ENCODE measurements at places on chromosomes 5 and 9.
A peak's percentile ranks its signal among the peaks of the same experiment; 100 is the strongest.

DNA sequence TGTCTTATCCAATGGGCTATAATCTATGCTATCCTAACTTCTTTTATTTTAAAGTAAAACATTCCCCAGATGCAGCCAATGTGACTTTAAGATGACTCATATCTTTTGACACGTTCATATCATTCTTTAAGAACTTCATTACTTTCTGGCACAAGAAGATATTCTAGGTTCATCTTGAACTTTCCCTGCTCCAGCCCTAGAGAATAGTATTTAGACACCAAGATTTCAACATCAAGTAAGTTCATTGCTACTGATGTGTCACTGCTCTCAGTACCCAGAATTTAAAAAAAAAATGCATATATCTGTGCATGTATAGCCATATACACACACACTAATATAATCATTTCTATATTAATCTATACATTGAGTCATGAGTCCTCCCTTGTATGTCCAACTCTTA lies 175.2 kb downstream of the SAXO1 start:
- no peaks in the 10 kb centered on the region for H3K27me3 ChIP-seq
- no peaks in the 10 kb centered on the region for H3K36me3 ChIP-seq
- no peaks in the 10 kb centered on the region for H3K4me1 ChIP-seq
- H3K4me3 ChIP-seq: no peak overlapping the region

GRCh38 chr9:4490705-4491625 lies 697 bp downstream of the SLC1A1 start:
- H3K27me3 ChIP-seq: peaks cover 16% of the 10 kb centered on the region
- H3K36me3 ChIP-seq: no peaks in the 10 kb centered on the region
- H3K4me3 ChIP-seq: peak overlapping the region; percentile 77
- DNase-seq: no peak
- H3K27ac ChIP-seq: no peak overlapping the region

- H3K36me3 ChIP-seq: no peaks in the 10 kb centered on the region
- DNase-seq: no peak
- H3K27me3 ChIP-seq: no peaks in the 10 kb centered on the region
Measured at GRCh38 chr9:37105234-37105633, 15.1 kb upstream of the ZCCHC7 start.

- H3K27me3 ChIP-seq: no peaks in the 10 kb centered on the region
- no peak overlapping the region for H3K27ac ChIP-seq
- H3K4me3 ChIP-seq: no peak overlapping the region
- no peak for DNase-seq
Measured at GRCh38 chr9:12935714-12936113, 160.9 kb downstream of the LURAP1L start.

- H3K4me1 ChIP-seq: no peaks in the 10 kb centered on the region
- H3K27ac ChIP-seq: no peak overlapping the region
- H3K4me3 ChIP-seq: no peak overlapping the region
- peaks cover 20% of the 10 kb centered on the region for H3K27me3 ChIP-seq
- no peak for DNase-seq
Measured at GRCh38 chr9:114121227-114122135, 22.4 kb upstream of the KIF12 start.

DNA sequence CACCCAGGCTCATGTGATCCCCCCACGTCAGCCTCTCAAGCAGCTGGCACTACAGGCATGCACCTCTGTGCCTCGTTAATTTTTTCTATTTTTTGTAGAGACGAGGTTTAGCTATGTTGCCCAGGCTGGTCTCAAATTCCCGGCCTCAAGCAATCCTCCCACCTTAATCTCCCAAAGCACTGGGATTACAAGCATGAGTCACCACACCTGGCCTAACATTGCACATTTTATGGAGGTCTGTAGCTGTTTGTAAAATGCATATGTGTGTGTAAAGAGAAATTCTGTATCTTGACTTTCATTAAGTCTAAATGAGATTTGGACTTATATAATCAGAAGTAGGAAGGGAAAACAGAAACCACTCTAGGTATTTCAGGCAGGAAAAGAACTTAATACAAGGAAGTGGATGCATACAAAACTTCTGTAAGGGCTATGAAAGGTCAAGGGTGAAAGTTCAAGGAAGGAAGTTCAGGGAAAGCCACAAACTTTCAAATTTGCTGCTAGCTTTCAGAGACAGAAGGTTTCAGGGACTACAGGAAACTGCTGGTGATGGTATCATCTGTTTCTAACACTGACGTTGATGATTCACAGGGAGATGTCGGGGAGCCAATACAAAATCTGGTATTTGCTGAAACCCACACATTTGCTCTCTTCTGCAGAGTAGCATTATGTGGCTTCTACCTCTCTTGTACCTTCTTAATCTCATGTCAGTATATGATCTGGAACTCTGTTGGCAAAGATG lies 209.4 kb downstream of the PIK3R1 start:
- H3K4me1 ChIP-seq: peaks cover 4% of the 10 kb centered on the region
- H3K27ac ChIP-seq: peak overlapping the region; percentile 67
- no peaks in the 10 kb centered on the region for H3K36me3 ChIP-seq
- no peak for DNase-seq
- H3K27me3 ChIP-seq: no peaks in the 10 kb centered on the region

GRCh38 chr5:174172566-174172965 lies 127.1 kb downstream of the NSG2 start:
- H3K27ac ChIP-seq: no peak overlapping the region
- no peaks in the 10 kb centered on the region for H3K4me1 ChIP-seq
- H3K4me3 ChIP-seq: no peak overlapping the region
- H3K27me3 ChIP-seq: peaks cover 11% of the 10 kb centered on the region
- H3K36me3 ChIP-seq: peaks cover 2% of the 10 kb centered on the region

DNA sequence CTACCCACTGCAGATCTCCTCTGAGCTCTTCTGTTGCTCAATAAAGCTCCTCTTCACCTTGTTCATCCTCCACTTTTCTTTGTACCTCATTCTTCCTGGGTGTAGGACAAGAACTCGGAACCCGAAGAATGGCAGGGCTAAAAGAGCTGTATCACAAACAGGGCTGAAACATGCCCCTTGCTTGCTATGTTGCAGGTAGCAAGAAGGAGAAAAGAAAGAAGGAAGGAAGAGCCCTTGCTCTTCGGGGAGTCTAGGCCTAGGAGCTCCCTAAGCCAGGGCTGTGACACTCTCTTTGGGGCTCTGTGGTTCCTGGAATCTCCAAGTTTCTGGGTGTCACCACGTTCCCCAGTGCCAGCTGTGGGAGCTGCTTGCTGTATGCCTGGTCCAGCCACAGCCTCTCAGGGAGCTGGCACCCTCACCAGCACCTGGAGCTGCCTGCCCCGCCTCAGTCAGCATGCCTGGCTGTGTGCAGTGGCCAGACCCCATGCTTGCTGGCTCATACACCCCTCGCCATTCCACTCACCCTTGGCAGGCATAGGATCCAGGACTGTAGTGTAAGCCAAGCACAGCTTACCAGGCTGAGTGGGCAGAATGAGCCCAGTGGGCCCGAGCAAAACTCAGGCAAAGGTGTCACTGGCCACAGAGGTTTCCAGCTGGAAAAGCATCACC lies 274.8 kb upstream of the ADRA1B start:
- H3K4me3 ChIP-seq: no peak overlapping the region
- no peaks in the 10 kb centered on the region for H3K36me3 ChIP-seq
- H3K27ac ChIP-seq: no peak overlapping the region
- no peaks in the 10 kb centered on the region for H3K4me1 ChIP-seq
- no peaks in the 10 kb centered on the region for H3K27me3 ChIP-seq

DNA sequence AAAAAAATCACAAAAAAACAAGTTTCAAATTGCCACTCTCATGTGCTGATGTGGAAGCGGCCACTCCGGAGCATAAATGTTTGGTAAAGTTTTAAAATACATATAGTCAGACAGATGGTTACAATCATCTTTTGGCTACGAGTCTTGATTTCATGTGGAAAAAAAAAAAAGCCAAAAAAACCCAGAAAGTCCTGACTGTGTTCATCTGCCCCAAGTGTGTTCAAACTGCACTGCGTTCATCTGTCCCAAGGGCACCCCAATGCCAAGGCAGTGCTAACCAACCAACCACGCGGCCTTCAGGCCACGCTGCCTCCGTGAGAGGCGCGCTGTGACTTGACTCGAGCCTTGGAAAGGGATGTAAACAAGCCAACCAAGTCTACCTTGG lies 127.1 kb downstream of the MYO10 start:
- H3K27me3 ChIP-seq: peaks cover 5% of the 10 kb centered on the region
- no peaks in the 10 kb centered on the region for H3K36me3 ChIP-seq
- H3K4me3 ChIP-seq: no peak overlapping the region

GRCh38 chr5:36373527-36374086 lies 71.9 kb upstream of the RANBP3L start:
- H3K36me3 ChIP-seq: no peaks in the 10 kb centered on the region
- no peak overlapping the region for H3K4me3 ChIP-seq
- H3K27me3 ChIP-seq: no peaks in the 10 kb centered on the region
- no peaks in the 10 kb centered on the region for H3K4me1 ChIP-seq
- no peak overlapping the region for H3K27ac ChIP-seq
- DNase-seq: no peak

- no peaks in the 10 kb centered on the region for H3K36me3 ChIP-seq
- no peak overlapping the region for H3K27ac ChIP-seq
- no peaks in the 10 kb centered on the region for H3K4me1 ChIP-seq
- peaks cover 6% of the 10 kb centered on the region for H3K27me3 ChIP-seq
Measured at GRCh38 chr5:136228136-136228757, 35.3 kb upstream of the SMIM32 start.

GRCh38 chr5:138230261-138230660 lies 17.1 kb upstream of the CDC23 start:
- H3K27me3 ChIP-seq: peaks cover 12% of the 10 kb centered on the region
- H3K4me1 ChIP-seq: no peaks in the 10 kb centered on the region
- H3K4me3 ChIP-seq: no peak overlapping the region
- peaks cover 3% of the 10 kb centered on the region for H3K36me3 ChIP-seq
- no peak overlapping the region for H3K27ac ChIP-seq
- no peak for DNase-seq

DNA sequence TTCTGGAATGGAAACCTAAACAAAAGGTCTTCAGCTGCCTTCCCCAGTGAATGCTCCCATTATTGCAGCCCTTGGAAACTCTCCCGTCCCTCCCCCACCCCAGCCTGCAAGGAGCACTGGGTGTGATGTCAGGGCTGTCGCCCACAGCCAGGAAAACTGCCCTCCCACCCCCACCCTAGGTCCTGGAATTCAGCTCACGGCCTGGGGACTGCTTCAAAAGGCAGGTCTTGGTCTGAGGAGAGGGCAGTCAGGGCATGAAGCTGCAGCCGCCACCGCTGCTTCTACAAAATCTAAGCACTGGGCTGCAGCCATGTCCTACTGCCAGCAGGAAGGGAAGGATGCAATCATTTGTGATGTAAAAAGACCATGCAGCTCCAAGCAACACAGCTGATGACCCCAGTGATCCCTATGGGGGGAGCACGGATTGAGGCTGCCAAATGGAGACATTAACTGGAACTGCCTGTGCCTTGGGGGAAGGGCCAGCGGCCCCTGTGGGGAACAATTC lies 11.4 kb downstream of the GRHPR start:
- peaks cover 15% of the 10 kb centered on the region for H3K4me1 ChIP-seq
- peaks cover 13% of the 10 kb centered on the region for H3K36me3 ChIP-seq
- no peak overlapping the region for H3K27ac ChIP-seq

- DNase-seq: no peak
- H3K4me3 ChIP-seq: no peak overlapping the region
- H3K27me3 ChIP-seq: no peaks in the 10 kb centered on the region
- H3K4me1 ChIP-seq: no peaks in the 10 kb centered on the region
- no peaks in the 10 kb centered on the region for H3K36me3 ChIP-seq
- no peak overlapping the region for H3K27ac ChIP-seq
Measured at GRCh38 chr9:75911390-75911789, 20.9 kb downstream of the PCSK5 start.

- peaks cover 2% of the 10 kb centered on the region for H3K4me1 ChIP-seq
- no peak overlapping the region for H3K27ac ChIP-seq
- DNase-seq: no peak
- no peak overlapping the region for H3K4me3 ChIP-seq
- H3K27me3 ChIP-seq: no peaks in the 10 kb centered on the region
Measured at GRCh38 chr9:7104625-7105024, 346.9 kb downstream of the KDM4C start.

DNA sequence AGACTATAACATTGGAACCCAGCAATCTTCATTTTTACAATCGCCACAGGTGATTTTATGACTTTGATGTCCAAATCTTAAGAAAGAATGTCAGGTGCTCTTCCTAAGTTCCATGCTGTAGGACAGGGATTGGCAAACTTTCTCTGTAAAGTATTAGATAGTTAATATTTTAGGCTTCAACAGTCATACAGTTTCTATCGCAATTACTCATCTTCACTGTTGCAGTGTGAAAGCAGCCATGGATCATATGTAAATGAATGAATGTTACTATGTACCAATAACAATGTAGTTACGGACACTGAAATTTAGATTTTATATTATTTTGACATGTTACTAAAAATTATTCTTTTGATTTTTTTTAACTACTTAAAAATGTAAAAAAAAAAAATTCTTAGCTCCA lies 169.7 kb downstream of the DTWD2 start:
- no peak overlapping the region for H3K27ac ChIP-seq
- no peaks in the 10 kb centered on the region for H3K36me3 ChIP-seq
- no peak for DNase-seq
- H3K27me3 ChIP-seq: no peaks in the 10 kb centered on the region
- H3K4me1 ChIP-seq: no peaks in the 10 kb centered on the region

DNA sequence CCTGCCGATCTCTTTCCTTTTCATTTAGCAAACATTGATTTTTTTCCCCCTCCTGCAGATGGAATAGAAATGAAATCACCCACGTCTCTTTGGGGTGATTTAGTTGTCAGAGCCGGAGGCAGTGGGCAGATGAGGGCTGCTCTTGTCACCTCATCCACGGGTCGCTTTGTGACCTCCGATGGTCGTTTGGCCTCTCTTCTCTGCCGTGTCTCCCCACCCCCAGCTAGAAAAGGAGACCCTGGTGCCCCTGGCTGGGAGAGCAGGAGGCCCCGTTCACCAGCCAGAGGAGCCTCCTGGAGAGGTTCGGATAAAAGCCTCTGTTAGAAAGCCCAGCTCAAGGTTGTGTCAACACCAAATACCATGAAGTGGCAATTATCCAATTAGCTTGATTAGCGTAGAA lies 21.6 kb upstream of the RXRA start:
- H3K27me3 ChIP-seq: peaks cover 4% of the 10 kb centered on the region
- no peak overlapping the region for H3K27ac ChIP-seq
- H3K4me3 ChIP-seq: no peak overlapping the region
- no peaks in the 10 kb centered on the region for H3K36me3 ChIP-seq
- H3K4me1 ChIP-seq: peaks cover 2% of the 10 kb centered on the region

GRCh38 chr9:4936277-4936676 lies 48.8 kb upstream of the JAK2 start:
- no peaks in the 10 kb centered on the region for H3K36me3 ChIP-seq
- peak overlapping the region; percentile 70 for H3K27ac ChIP-seq
- H3K27me3 ChIP-seq: no peaks in the 10 kb centered on the region
- peaks cover 38% of the 10 kb centered on the region for H3K4me1 ChIP-seq
- DNase-seq: no peak
